ENCODE measurements at places on chromosomes 2 and 18. TPM values are rescaled to one million over a fixed set of nuclear protein-coding genes. Genes with fewer than 3 reads are reported as not detected.

LGALSL gene
- polyA plus RNA-seq = 13.4 TPM

GRCh38 chr2:30759481-30759880 is 47.8 kb downstream of the CAPN13 start:
- no peak overlapping the region for H3K4me3 ChIP-seq
- no peak for DNase-seq
- H3K27ac ChIP-seq = no peak overlapping the region

DNA sequence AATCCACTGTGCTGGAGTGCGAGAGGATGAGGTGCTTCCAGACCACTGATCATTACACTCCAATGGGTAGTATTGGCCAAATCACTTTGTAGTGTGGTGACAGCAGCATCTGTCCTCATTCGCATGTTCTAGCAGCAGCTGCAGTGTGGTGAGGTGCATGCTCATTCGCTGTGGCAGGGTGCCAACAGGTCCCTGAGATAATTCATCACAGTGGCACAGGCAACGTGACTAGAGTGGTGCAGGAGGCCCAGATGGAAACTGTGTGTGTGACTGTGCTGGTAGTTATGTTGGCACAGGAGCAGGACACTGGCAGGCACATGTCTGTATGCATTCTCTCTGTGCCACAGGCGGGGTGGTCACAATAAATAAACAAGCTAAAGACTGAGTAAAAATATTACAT is 329.5 kb upstream of the SYT4 start:
- no peak for DNase-seq
- no peak overlapping the region for H3K27ac ChIP-seq
- no peaks in the 10 kb centered on the region for H3K27me3 ChIP-seq
- H3K36me3 ChIP-seq = no peaks in the 10 kb centered on the region
- H3K4me1 ChIP-seq = no peaks in the 10 kb centered on the region

- no peak overlapping the region for H3K4me3 ChIP-seq
- peaks cover 6% of the 10 kb centered on the region for H3K4me1 ChIP-seq
- no peak for DNase-seq
- H3K36me3 ChIP-seq = no peaks in the 10 kb centered on the region
- no peaks in the 10 kb centered on the region for H3K27me3 ChIP-seq
These were observed 47.6 kb downstream of the COL5A2 start for GRCh38 chr2:189131991-189132390.

SOX11 gene
- polyA plus RNA-seq = not detected

SLC4A3 gene
- 40.0 TPM for polyA plus RNA-seq

DNAJC5G gene
- polyA plus RNA-seq = 2.9 TPM

DNA sequence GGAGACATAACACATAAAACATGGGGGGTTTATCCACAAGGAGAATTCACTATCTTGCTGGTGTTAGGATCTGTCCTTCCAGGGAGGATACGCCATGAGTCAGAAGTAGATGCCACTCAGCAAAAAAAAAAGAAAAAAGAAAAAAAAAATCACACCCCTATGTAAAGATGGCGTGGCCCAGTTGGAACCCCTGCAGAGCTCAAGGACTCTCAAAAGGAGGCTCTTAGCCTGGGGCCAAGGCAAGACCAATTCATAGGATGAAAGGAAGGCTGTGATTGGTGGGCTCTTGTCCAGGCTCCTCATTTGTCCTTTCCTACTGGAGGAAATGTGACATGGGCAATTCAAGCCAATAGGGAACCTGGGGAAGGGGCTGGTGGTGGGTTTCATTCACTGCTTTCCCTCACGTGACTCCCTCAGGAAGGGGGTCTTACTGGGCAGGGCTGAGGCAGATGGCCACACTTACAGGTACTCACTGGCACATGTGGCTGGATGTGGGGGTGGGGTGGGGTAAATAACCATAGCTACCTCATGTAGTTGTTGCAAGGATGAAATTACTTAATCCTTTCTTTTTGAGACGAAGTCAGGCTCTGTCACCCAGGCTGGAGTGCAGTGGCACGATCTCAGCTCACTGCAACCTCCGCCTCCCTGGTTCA is 38.7 kb upstream of the HAAO start:
- H3K27me3 ChIP-seq = no peaks in the 10 kb centered on the region
- H3K27ac ChIP-seq = no peak overlapping the region
- H3K36me3 ChIP-seq = no peaks in the 10 kb centered on the region
- no peak overlapping the region for H3K4me3 ChIP-seq

DNA sequence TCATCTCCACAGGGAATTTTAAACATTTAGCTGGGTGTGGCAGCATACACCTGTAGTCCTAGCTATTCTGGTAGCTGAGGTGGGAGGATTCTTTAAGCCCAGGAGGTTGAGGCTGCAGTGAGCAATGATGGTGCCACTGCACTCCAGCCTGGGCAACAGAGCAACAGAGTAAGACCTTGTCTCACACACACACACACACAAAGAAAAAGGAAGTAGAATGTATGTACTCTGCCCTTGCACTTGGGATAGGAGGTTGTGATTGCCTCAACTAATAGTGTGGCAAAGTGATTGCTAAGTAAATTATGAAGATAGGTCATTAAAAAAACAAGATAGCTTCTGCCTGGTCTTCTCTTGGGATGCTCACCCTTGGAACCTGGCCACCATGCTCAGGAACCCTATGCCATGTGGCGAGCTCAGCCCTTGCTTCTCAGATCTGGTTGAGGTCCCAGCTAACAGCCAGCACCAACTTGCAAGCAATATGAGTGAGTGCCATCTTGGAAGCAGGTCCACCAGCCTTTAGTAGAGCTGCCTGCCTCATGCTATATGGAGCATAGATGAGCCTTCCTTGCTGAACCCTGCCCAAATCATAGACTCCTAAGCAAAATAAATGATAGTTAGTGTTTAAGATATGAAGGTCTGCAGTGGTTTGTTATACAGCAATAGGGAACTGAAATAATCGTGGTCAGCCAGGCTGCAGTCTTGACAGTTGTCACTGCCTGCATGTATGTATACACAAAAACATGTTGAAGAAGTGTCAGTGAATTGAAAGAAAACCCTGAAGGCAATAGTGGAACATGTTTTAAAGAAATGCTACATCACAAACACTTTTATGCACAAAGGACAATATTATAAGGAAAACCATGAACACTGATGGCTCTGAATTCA is 30.1 kb upstream of the PNO1 start:
- no peak overlapping the region for H3K27ac ChIP-seq
- peaks cover 2% of the 10 kb centered on the region for H3K4me1 ChIP-seq
- no peaks in the 10 kb centered on the region for H3K36me3 ChIP-seq
- no peak overlapping the region for H3K4me3 ChIP-seq
- no peak for DNase-seq
- no peaks in the 10 kb centered on the region for H3K27me3 ChIP-seq

- no peak overlapping the region for H3K4me3 ChIP-seq
- H3K27me3 ChIP-seq = no peaks in the 10 kb centered on the region
- no peaks in the 10 kb centered on the region for H3K36me3 ChIP-seq
These were observed 97.2 kb downstream of the RTN4 start for GRCh38 chr2:54952978-54953456.

DNA sequence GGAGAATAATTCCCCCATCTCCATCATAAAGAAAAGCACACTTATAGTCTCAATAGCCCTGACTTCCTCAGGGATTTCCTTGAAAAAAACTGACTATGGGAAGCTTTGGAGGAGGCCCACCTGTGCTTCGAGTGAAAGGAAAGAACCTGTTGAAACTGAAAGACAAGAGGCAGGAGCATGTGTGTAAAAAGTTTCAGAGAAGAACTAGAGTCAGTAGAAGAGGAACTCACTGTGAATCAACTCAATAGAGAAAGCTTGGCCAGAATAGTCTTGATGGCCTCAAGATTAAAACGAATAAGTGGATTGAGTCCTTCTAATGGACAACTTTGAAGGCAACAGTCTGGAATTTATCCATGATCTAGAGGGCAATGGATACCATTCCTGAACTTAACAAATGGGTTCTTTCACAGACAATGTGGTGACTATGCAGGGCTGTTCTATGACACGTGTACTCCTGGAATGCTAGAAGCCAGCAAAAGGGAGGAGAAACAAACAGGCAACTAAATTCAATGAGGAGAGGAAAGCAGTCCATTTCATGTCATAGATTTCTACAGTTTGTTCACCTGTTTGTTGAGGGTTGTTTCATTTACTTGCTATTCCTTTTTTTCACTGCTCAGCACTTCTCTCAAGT is 442.3 kb downstream of the GRB14 start:
- no peak overlapping the region for H3K4me3 ChIP-seq
- H3K27me3 ChIP-seq = no peaks in the 10 kb centered on the region
- H3K4me1 ChIP-seq = no peaks in the 10 kb centered on the region
- no peaks in the 10 kb centered on the region for H3K36me3 ChIP-seq

Data from adrenal gland (tissue), 19 donors.